Activated naive CD8-positive, alpha-beta T cell treated with anti-CD3 and anti-CD28 coated beads, Interleukin-2, amount 10 ng/mL, durations not matched to agents 7 days and 5 days (primary cell): ENCODE measurements at places on chromosomes 5 and 9. TPM values are rescaled to one million over a fixed set of nuclear protein-coding genes. Genes with fewer than 3 reads are reported as not detected.

DNA sequence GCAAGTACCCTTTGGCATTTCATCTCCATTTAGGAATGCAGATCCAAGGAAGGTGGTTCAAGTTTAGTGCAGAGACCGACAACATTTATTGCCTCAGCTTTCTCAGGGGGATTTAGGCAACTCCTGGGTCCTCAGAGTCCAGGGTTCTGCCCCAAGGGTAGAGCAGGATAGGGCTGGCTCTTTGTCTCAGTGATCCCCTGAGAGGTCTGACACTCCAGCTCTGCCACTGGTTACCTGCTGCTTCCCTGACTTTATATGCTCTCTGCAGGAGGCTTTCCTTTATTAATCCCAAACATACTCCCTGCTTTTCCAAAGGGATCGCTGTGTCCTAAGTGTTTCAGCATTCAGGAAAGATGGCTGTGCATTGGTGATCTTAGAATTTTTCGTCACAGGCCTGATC lies 37.2 kb downstream of the TRPC7 start:
- no peak overlapping the region for H3K4me3 ChIP-seq
- DNase-seq = no peak
- H3K36me3 ChIP-seq = no peaks in the 10 kb centered on the region
- no peaks in the 10 kb centered on the region for H3K4me1 ChIP-seq

The CDO1 gene
- 0.36 TPM for total RNA-seq

DNA sequence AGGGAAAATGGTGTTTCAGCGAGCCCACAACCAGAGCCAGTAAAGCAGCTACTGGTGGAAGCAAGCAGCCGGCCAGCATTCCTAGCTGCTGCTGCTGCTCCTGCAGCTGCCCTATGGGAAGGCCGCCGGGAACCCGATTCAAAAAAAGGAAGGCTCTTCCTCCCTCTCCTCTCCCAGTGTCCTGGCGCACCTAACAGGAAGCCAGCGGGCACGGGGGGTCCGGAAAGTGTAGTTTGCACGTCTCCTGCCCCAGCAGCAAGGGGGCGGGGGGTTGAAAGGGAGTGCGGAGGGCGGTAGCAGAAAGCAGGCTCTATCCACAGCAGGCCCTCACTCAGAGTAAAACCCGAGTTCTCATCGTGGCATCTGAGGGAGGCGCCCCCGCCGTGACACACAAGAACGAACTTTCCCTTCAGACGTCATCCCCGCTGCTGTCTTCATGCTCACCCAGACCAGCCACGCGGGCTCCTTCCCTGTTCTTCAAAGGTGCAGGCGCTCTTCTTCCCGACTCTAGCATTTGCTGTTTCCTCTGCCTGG lies 16.5 kb downstream of the GRXCR2 start:
- H3K27ac ChIP-seq = no peak overlapping the region
- peak overlapping the region; percentile 40 for H3K4me3 ChIP-seq
- peaks cover 12% of the 10 kb centered on the region for H3K27me3 ChIP-seq
- H3K4me1 ChIP-seq = peaks cover 1% of the 10 kb centered on the region

The DRD1 gene
- total RNA-seq = not detected

DNA sequence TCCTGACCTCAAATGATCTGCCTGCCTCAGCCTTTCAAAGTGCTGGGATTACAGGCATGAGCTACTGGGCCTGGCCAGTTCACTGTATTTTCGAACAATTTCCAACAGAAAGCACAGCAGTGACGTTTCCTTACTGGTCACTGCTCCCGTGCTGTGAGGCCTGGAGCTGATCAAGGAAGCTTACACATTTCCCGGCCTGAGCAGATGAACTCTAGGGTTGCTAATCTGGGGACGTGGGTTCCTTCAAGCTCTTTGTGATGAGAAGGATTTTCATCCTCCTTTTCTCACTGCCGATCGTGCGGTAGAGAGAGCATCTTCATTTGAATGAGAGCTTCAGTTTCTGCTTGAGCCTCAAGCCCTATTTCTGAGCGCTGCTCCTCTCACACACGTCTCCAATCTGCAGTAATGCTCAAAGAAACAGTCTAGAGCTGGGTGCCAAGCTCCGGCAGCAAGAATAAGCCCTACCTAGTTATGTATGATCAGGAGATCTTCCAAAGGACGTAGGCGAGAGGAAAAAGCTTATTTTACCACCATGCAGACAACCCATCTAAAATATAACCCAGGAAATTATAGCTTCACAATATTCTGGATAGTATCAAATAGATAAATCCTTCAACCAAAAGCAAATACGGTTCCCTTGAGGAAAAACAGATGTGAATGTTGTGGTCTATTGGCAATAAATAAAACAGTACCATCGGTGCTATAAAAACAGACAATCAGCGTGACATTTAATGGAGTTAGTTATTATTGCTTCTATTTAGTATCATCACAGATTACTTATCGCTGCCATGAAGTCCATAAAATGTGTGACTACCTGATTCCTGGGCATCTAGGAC lies 7.3 kb upstream of the SPATA24 start:
- H3K4me1 ChIP-seq = peaks cover 43% of the 10 kb centered on the region
- H3K4me3 ChIP-seq = no peak overlapping the region
- peak overlapping the region; percentile 4 for H3K27ac ChIP-seq
- DNase-seq = no peak
- no peaks in the 10 kb centered on the region for H3K36me3 ChIP-seq

The MEF2C gene
- total RNA-seq = 0.86 TPM
